Activated T-helper 1 cell treated with anti-CD3 and anti-CD28 coated beads, Interleukin-2, amount 50 U/mL, for 16 hours (primary cell): ENCODE measurements at places on chromosomes 3 and 15.

DNA sequence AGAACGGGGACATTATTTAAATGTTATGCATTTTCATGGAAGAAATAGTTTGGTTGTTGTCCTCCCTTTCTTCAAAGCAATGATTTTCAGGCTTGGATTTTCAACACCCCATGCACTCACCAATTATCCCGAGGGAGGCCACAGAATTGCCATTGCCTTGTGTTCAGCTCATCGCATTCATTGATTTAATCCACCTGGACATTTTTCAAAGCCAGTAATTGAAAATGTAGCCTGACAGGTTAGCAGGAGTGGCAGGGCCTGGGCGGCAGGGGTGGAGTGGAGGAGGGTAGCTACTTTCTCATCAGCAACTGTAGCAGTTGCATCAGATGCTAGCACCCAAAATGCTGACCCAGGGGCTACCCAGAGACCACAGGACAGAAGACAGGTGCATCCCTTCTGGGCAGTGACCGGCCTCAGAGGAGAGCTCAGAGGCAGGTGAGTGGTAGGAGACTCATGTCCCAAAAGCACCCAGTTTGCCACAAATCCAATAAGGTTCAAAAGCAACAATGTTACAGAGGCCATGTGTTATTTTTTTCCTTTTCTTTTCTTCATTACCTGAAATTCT is 242.4 kb downstream of the CD47 start:
- DNase-seq = no peak

DNA sequence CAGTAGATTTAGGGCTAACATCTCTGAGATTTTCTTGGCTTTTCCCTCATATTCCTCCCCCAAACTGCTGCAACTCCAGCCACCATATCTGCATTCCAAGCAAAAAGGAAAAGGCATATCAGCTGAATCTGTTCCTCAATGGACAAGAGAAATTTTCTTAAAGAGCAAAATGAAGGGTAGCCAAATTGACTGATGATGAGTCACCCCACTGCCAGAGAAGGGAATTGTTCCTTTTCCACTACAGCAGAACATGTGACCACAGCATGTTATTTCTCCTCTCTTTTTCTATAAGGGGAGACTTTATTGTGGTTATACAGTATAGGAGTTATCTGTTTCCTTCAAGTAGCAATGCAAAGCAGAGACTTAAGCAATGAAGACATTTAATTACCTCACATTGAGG is 172.5 kb downstream of the MTHFS start:
- DNase-seq = no peak

GRCh38 chr3:112770032-112770626 is 76.5 kb downstream of the CD200R1L start:
- no peak for DNase-seq

DNA sequence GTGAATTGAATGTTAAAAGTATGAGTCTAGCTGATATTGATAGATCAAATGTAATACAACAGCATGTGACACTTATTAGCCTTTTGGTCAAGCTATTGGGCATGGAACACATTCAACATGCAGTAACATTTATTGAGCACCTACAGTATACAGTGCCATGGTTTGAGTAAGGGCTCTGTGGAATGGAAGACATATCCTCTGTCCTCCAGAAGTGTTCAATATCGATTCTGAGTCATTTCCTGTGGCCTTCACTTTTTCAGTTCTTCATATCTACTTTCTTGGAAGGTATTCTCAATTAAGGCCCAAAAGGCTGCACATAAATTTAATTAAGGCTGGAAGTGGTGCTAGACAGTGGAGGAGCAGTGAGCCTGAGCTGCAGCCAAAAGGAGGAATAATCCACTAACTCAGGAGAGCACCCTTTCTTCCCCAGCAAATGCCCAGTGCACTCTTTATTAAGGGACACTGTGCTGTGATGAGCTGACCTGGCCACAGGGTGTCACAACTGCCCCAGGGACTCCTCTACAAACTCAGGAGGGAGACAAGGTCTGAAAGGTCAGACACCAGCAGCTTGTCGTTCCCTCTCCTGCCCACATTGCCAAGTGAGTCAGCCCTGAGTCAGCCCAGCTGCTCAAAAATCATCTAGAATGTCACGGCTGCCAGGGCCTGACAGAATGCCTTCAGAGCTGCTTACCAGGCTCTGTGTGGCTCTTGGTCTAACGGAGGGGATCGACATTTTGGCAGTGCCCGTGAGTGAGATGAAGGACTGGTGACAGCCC is 544.8 kb downstream of the AGBL1 start:
- peak; percentile 17 for DNase-seq

- no peak for DNase-seq
Observed at GRCh38 chr15:66899555-66900350, 165.6 kb upstream of the SMAD3 start.

DNA sequence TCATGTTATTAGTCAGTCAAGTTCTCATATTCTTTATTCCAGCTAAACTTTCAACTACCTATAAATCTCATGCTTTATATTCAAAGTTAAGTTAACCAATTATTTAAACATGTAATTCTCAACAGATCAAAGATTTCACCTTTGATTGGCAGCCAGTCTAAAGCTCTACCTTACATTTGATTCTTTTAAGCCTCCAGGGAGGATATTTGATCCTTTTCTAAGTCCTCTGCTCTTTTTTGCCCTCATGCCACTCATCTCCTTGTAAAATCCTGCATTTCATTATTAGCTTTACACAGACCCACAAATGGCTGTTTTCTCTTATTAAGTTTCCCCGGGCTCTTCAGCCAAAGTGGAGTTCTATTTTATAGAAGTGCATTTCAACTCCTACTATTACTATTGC is 134.1 kb downstream of the NLGN1 start:
- no peak for DNase-seq

GRCh38 chr3:99396651-99397275 is 241.6 kb upstream of the COL8A1 start:
- DNase-seq = no peak

- DNase-seq = no peak
Observed at GRCh38 chr15:81886080-81886479, 159.7 kb downstream of the MEX3B start.

DNA sequence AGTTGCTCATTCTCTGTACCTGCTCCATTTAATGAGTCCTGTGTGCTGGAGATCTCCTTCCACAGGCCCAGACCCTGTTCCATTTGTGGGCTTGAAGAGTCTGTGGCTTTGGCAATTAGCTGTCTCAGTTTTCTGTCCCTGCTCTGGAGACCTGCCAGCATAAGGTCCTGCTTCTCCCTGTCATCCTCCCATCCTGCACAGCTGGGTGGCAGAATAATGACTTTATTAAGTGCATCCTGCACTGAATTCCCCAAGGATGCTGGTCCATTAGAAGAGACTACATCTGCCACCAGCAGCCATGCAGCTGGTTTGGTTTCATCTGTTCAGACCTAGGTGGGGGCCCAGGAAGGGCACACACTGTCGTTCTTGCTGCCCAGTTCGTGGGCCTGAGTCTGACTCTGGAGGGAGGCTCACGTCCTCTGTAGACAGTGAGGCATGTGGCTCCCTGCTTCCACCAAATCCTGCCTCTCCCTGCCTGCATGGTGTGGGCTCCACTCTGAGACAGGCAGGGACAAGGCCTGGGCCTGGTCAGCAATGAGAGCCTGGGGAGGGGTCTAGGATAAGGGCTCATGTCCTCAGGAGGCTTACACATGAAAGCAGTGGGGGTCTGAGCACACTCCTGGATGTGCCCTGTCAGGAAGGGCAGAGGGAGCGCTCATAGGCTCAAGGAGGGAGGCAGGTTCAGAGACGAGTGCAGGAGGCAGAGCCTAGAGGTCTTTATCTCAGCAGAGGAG is 78.4 kb upstream of the PRR23E start:
- no peak for DNase-seq

DNA sequence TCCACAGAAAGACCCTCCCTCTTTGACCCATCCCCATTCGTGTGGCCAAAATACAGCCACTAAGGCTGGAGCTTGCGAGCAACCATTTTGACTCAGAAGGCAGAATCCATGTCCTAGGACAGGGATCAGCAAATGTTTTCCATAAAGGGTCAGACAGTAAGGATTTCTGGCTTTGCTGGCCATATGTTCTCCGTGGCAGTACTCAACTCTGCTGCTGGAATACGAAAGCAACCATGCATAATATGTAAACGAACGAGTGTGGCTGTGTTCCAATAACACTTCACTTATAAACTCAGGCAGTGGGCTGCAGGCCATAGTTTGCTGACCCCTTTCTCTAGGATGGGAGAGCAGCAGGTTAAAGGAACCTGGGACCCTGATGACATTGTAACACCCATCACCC is 77.6 kb upstream of the WNT5A start:
- DNase-seq = no peak

DNA sequence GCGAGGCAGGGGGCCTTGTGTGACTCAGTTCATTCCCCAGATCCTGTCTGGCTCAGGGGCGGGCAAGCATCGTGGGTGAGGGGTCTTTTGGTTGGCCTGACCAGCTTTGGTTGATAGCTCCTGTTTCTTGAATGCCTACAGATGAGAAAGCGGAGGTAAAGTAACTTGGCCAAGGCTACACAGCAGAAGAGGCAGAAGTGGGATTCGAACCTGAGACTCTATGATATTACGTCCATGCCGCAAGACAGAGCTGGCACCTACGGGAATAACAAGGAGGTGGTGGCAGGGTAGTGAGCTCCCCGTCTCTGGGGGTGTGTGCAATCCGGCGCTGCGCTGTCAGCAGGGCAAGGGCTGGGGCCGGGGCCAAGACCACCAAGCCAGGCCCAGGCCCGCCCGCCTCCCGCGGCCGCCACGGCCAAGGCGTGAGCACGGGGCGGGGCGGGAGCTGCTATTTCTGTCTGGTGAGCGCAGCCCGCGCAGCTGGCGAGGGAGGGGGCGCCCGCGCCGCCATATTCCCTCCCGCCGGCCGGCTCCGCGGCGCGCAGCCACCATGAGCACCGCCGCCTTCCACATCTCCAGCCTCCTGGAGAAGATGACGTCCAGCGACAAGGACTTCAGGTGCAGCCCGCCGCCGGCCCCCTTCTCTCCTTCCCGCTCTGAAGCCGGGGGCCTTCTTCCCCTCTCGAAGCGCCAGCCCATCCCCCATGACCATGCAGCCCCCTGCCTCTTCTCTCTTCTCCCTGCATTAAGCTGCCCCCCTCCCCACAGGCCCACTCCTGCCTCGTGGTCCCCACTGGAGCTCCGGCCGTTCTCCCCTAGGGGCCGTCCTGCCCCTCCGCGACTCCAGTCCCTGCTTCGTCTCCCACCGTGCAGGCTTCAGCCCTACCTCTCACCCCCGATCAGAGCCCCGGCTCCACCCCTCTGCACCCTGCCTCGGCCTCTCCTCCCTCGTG is at the start of gene CAND2:
CAND2 (plus strand) TSS at position 510 of the 953 bp plus-strand sequence; CDS start at position 551, 41 bp downstream.
- peak; percentile 11 for DNase-seq

- no peak for DNase-seq
Observed at GRCh38 chr3:107366766-107367165, 10.5 kb upstream of the CCDC54 start.

DNA sequence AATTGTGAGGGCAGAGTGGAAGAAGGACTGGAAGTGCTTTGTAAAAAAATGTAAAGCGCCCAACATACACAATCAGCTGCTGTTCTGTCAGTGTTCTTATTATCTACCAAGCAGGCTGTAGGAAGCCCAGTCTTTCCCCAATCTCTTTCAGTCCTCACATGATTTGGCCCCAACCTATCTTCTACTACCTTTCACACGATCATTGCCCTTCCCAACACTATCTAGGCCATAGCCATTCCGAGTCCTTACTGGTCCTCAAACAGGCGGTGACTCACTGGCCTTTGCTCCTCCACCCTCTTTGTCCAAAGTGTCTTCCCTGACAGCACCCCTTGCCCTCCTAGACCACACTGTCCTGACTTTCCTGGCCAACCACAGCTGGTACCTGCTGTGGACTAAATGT is 861 bp upstream of the RFT1 start:
- DNase-seq = no peak

DNA sequence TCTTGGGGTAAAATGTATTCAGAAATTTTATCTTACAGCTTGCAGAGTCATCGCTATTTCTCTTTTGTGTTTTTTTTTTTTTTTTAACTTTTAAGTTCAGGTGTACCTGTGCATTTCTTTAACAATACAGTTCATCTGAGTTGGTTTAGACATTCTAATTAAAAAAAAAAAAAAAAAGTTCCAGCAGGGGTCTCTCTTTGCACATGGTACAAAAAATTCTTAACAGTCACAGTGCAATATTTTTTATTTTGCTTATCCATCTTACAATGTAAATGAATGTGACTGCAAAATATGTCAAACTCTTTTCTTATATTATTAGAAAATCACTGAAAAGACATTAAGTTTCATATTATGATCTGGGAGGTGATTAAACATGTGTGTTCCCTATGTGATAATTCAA is 47.5 kb upstream of the SLC9A9 start:
- DNase-seq = no peak

GRCh38 chr15:81948222-81948621 is 97.6 kb downstream of the MEX3B start:
- DNase-seq = no peak

DNA sequence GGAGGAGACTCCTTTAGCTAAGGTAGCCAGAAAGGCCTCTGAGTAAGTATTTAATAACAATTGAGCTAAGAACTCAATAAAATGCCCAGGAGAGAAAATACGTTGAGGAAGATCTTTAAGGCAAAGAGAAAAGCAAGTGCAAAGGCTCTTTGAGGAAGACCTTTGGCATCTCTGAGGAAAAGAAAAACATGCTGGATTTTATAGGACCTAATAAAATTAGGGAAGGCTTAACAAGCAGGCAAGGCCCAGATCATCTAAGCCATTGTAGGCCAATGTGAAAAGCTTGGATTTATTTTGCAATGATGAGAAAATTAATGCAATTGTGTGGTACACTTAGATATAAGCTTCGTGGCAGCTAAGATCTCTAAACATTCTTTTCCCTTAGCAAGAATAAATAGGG is 75.7 kb downstream of the P3H2 start:
- DNase-seq = no peak
